ENCODE measurements at places on chromosomes 3 and 15. TPM values are rescaled to one million over a fixed set of nuclear protein-coding genes. Genes with fewer than 3 reads are reported as not detected.

The CPNE4 gene
- 17.9 TPM for total RNA-seq

The CAPN3 gene
- total RNA-seq: 6.0 TPM

The ARGFX gene
- total RNA-seq: not detected

The SLC9C1 gene
- 1.3 TPM for total RNA-seq

DNA sequence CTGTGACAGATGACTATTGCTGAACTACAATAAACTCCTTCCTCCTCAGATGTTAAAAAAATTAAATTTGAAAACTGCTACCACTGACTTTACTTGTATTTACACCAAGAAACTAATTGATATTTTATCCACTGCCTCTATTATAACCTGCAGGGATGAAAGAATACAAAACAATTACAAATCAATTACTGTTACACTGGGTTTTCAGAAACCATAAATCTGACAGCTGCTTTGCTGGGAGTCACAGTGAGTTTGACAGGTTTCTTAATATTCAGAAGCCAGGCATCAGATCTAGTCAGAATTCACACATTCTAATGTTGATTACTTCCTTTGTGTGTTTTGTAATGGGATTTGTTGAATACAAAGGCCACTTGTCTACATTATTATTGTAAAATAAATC, 252.6 kb upstream of the MRPL3 start:
- no peaks in the 10 kb centered on the region for H3K36me3 ChIP-seq
- H3K27me3 ChIP-seq: no peaks in the 10 kb centered on the region
- no peak overlapping the region for H3K4me3 ChIP-seq
- H3K27ac ChIP-seq: no peak overlapping the region

DNA sequence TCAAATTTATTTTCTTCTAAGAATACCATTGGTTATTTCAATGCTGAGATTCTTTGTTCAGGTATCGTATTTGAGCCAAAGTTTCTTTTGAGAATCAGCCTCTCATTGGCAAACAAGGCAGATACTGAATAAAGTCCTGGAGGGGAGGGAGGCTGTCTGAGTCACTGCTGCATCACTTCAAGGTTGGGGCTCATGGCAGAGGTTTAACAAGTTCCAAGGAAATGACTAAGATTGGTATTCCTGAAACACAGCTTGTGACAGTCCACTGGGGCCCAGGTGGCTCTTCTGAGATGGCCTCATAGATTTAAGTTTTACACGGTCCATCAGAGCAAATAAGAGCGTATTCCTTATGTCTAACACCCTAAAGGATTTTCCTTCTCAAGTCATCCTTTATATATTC, 213.8 kb upstream of the STAC start:
- H3K4me3 ChIP-seq: no peak overlapping the region
- H3K4me1 ChIP-seq: no peaks in the 10 kb centered on the region
- DNase-seq: no peak
- no peak overlapping the region for H3K27ac ChIP-seq
- no peaks in the 10 kb centered on the region for H3K36me3 ChIP-seq

- H3K27ac ChIP-seq: no peak overlapping the region
- H3K4me1 ChIP-seq: no peaks in the 10 kb centered on the region
- H3K4me3 ChIP-seq: no peak overlapping the region
- no peaks in the 10 kb centered on the region for H3K36me3 ChIP-seq
Measured at GRCh38 chr3:111324151-111324550, 217.8 kb upstream of the CD96 start.

GRCh38 chr3:126431103-126431534, 36.4 kb downstream of the CFAP100 start:
- no peaks in the 10 kb centered on the region for H3K27me3 ChIP-seq
- H3K27ac ChIP-seq: no peak overlapping the region
- peaks cover 16% of the 10 kb centered on the region for H3K4me1 ChIP-seq
- no peak for DNase-seq
- H3K4me3 ChIP-seq: no peak overlapping the region

DNA sequence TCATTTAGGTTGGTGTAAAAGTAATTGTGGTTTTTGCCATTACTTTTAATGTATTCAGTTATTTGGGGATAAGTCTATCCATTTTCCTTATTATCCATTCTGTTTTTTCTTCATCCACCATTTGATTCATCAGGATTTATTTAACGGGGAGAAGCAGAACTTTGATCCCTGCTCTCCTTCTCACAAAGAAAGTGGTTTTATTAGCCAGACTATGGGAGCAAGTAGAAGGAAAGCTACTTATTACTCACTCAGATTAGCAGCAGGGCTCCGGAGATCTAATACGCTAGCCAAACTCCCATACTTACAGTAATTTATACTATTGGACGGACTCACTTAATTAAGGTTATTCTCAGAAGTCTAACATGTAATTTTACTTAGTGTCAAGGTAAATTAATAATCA, 14.7 kb upstream of the TMEM87A start:
- DNase-seq: no peak
- no peaks in the 10 kb centered on the region for H3K27me3 ChIP-seq
- no peak overlapping the region for H3K27ac ChIP-seq
- H3K4me1 ChIP-seq: no peaks in the 10 kb centered on the region
- peaks cover 73% of the 10 kb centered on the region for H3K36me3 ChIP-seq

DNA sequence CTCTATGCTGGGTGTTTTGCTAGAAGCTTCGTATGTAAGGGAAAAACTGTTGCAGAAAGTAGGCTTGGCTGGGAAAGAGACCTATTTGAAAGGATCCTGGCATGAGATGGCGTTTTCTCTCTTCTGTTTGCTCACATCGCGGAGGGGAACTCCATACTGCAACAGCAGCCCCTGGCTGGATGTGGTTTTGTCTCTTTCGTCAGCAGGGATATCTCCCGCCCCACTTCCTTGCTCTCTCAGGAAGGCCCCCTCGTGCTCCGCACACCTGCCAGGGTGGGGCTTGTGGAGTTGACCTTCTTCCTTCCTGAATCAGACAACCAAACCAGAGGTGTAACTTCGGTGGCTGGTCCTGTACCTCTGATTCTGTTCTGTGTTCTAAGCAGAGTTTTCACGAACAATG, 26.4 kb upstream of the MYZAP start:
- DNase-seq: no peak
- peaks cover 58% of the 10 kb centered on the region for H3K4me1 ChIP-seq
- peak overlapping the region; percentile 75 for H3K27ac ChIP-seq
- H3K27me3 ChIP-seq: no peaks in the 10 kb centered on the region
- no peak overlapping the region for H3K4me3 ChIP-seq

GRCh38 chr3:184524981-184525336, 36.6 kb upstream of the EPHB3 start:
- no peak for DNase-seq
- H3K27ac ChIP-seq: peak overlapping the region; percentile 57
- no peaks in the 10 kb centered on the region for H3K36me3 ChIP-seq

GRCh38 chr3:52469001-52469400, 13.6 kb downstream of the NISCH start:
- H3K4me1 ChIP-seq: peaks cover 68% of the 10 kb centered on the region
- no peak overlapping the region for H3K4me3 ChIP-seq
- H3K27me3 ChIP-seq: no peaks in the 10 kb centered on the region
- H3K27ac ChIP-seq: peak overlapping the region; percentile 52
- peaks cover 47% of the 10 kb centered on the region for H3K36me3 ChIP-seq
- no peak for DNase-seq

GRCh38 chr3:71825551-71826283, 40.8 kb upstream of the PROK2 start:
- H3K27ac ChIP-seq: no peak overlapping the region
- peaks cover 3% of the 10 kb centered on the region for H3K27me3 ChIP-seq
- no peaks in the 10 kb centered on the region for H3K4me1 ChIP-seq
- no peaks in the 10 kb centered on the region for H3K36me3 ChIP-seq
- no peak overlapping the region for H3K4me3 ChIP-seq

DNA sequence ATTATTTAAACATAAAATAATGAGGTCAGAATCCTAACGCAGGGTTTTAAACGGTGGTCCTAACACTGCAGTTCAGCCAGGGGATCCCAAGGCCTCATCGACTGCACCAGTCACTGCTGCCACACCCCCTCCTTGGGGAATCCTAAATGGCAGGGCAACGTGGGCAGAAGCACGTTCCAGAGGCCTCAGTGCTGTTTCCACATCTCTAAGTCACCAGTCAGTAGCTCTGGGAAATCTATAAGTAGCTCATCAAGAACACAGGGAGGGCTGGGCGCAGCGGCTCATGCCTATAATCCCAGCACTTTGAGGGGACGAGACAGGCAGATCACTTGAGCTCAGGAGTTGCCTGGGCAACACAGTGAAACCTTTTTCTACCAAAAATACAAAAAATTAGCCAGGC, 47.5 kb downstream of the PRTG start:
- H3K27me3 ChIP-seq: no peaks in the 10 kb centered on the region
- H3K27ac ChIP-seq: no peak overlapping the region
- H3K4me3 ChIP-seq: no peak overlapping the region
- no peak for DNase-seq

DNA sequence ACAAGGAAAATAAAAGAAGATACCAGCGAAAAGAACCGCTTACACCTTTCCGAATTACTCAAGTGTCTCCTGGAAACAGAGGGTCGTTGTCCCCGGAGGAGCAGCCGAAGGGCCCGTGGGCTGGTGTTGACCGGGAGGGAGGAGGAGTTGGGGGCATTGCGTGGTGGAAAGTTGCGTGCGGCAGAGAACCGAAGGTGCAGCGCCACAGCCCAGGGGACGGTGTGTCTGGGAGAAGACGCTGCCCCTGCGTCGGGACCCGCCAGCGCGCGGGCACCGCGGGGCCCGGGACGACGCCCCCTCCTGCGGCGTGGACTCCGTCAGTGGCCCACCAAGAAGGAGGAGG, 325 bp downstream of the ALCAM start:
- H3K27ac ChIP-seq: no peak overlapping the region
- no peaks in the 10 kb centered on the region for H3K36me3 ChIP-seq
- H3K4me1 ChIP-seq: peaks cover 45% of the 10 kb centered on the region
- DNase-seq: no peak
- H3K27me3 ChIP-seq: no peaks in the 10 kb centered on the region

- peak; percentile 17 for DNase-seq
- no peak overlapping the region for H3K4me3 ChIP-seq
- no peaks in the 10 kb centered on the region for H3K36me3 ChIP-seq
- no peaks in the 10 kb centered on the region for H3K27me3 ChIP-seq
- no peak overlapping the region for H3K27ac ChIP-seq
Measured at GRCh38 chr3:120683213-120683612, 1.2 kb upstream of the HGD start.

- no peak overlapping the region for H3K4me3 ChIP-seq
- H3K4me1 ChIP-seq: no peaks in the 10 kb centered on the region
- H3K27ac ChIP-seq: no peak overlapping the region
- no peaks in the 10 kb centered on the region for H3K27me3 ChIP-seq
Measured at GRCh38 chr3:154990543-154990942, 89.6 kb upstream of the MME start.

GRCh38 chr3:183635431-183636220, at the start of gene KLHL24:
Gene KLHL24 (plus strand): TSS chr3:183635623. CDS start chr3:183650357, 14,734 bp downstream.
- DNase-seq: peak; percentile 94
- peak within 1 kb of the TSS; percentile 91 for H3K4me3 ChIP-seq
- H3K27me3 ChIP-seq: no peaks in the 10 kb centered on the region
- H3K27ac ChIP-seq: peak within 1 kb of the TSS; percentile 99
- peaks cover 4% of the 10 kb centered on the region for H3K36me3 ChIP-seq

GRCh38 chr15:79595995-79596622, 164.0 kb downstream of the MINAR1 start:
- H3K27ac ChIP-seq: no peak overlapping the region
- no peak for DNase-seq
- no peaks in the 10 kb centered on the region for H3K36me3 ChIP-seq
- no peak overlapping the region for H3K4me3 ChIP-seq
- peaks cover 60% of the 10 kb centered on the region for H3K27me3 ChIP-seq
- no peaks in the 10 kb centered on the region for H3K4me1 ChIP-seq

DNA sequence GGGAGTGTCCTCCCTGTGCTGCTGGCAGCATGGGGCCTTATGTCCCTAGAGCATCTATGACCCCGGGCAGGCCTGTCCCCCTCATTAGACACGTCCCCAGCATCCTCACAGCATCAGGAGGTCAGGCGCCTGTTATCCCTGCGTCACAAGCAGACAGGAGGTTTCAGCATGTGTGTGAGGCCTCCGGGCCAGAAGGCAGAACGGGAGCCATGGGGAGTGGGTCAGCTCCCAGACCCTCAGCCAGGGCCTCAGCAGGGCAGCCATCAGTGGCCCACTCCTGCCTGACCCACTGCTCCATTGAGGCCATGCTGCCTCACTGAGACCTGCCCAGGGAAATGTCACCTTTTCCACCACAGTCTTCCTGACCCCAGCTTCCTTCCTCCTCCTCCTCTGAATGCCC, 71.6 kb downstream of the DNAJB8 start:
- no peak overlapping the region for H3K4me3 ChIP-seq
- no peaks in the 10 kb centered on the region for H3K36me3 ChIP-seq
- no peak for DNase-seq

DNA sequence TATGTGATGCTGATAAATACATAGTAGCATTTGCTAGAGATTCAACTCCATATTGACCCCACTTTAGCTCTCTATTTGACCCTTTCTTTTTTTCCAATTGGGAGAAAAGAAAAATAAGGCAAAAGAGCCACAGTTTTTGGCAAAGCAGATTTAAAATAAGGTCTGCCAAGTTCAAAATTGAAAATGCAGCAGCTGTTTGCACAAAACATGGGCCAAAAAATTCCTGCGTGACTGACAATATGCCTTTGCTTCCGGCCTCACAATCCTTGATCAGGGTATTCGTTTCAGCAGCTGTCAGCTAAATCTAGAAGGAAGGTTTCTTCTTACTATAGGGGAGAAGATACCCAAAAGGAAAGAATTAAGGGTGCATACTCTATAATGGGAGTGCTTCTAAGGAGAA, 563.5 kb upstream of the CCDC54 start:
- no peaks in the 10 kb centered on the region for H3K27me3 ChIP-seq
- H3K36me3 ChIP-seq: no peaks in the 10 kb centered on the region
- H3K4me1 ChIP-seq: peaks cover 31% of the 10 kb centered on the region
- DNase-seq: no peak
- no peak overlapping the region for H3K4me3 ChIP-seq
- peak overlapping the region; percentile 67 for H3K27ac ChIP-seq
